ENCODE measurements at places on chromosomes 7 and 10.
A peak's percentile ranks its signal among the peaks of the same experiment; 100 is the strongest.

- DNase-seq = no peak
Measured at GRCh38 chr10:79192677-79193003, 123.9 kb downstream of the ZMIZ1 start.

GRCh38 chr7:69182596-69183467 is 415.4 kb upstream of the AUTS2 start:
- no peak for DNase-seq

- DNase-seq = peak; percentile 31
Measured at GRCh38 chr10:61793760-61794703, 107.5 kb upstream of the ARID5B start.

GRCh38 chr7:121322460-121322859 is 6.3 kb upstream of the WNT16 start:
- DNase-seq = no peak

DNA sequence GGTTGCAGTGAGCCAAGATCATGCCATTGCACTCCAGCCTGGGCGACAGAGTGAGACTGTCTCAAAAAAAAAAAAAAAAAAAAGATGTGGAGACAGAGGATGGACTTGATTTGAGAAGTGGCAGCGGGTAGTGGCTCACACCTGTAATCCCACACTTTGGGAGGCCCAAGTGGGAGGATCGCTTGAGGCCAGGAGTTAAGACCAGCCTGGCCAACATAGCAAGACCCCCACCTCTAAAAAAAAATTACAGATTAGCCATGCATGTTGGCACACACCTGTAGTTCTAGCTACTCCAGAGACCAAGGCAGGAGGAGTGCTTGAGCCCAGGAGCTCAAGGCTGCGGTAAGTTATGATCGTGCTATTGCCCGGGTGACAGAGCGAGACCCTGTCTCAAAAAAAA is 24.3 kb upstream of the ASCC1 start:
- DNase-seq = no peak

GRCh38 chr10:20494474-20494873 is 402.6 kb downstream of the NEBL start:
- no peak for DNase-seq

- no peak for DNase-seq
Measured at GRCh38 chr7:142319970-142320369, 62.1 kb upstream of the PRSS58 start.

GRCh38 chr7:33982425-33982786 is 77.1 kb downstream of the BMPER start:
- no peak for DNase-seq

DNA sequence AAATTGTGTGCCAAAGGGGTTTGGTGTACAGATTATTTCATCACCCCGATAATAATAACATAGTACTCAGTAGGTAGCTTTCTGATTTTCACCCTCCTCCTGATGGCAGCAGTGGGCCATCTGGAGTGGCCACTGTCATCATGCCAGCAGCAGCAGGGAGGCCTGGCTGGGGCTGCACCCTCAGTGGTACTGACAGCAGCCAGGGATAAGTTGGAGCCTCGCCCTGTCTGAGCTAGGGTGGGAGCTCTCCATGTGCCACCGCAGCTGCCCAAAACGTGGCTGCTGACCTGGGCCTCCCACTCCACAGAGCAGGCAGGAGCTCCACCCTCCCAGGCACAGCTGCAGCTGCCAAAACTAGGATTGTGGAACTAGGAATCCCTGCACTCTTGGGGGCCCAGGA is 700.8 kb upstream of the KCND2 start:
- no peak for DNase-seq

- no peak for DNase-seq
Measured at GRCh38 chr7:96319439-96319838, 2.5 kb downstream of the SLC25A13 start.

Measured in NCI-H187 treated with DMSO at 0.1 percent for 48 hours (cell line).